H1 (cell line): ENCODE measurements at places on chromosomes 3 and 15. TPM values are rescaled to one million over a fixed set of nuclear protein-coding genes. Genes with fewer than 3 reads are reported as not detected.

DNA sequence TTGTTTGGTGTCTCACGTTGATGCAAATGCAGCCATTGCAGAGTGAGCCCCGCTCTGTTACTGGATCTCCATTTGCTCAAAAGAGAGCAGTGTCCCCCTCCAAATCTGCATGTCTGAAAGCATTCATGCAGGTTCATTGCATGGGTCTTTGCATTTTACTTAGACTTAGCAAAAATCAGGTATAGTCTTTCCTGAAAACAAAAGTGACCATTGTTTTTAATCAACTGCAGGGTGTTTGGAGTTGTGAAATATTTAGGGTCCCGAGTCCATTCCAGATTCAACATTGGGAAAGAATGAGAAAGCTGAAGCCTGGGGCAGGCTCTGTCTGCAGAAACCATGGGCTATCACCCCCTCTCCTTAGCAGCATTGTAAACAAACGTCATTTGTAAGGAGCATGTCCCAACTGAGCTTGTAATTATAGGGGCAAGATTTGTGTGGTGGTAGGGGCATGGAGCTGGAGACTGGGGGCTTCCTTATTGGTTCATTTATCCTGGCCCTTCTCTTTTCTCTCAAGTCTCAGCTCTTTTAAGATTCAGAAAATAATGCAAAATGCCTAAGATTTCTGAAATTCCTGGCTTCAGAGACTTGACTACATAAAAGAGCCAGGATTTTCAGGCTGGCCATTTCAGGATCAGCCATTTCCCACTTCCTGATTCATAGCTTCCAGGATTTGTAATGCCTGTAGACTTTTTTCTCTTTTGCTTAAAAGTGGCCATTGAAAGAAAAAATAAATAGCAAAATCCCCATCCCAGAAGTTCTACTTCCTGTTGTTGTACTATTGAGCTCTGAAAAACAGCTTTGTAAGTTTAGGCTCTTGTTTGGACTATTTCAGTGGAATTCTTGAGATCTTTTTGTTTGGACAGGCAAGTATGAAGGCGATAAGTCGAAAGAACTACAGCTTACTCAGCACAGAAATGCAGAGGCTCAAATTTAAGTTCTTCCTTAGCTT is 23.0 kb downstream of the IGF1R start:
- DNase-seq, result no peak

DNA sequence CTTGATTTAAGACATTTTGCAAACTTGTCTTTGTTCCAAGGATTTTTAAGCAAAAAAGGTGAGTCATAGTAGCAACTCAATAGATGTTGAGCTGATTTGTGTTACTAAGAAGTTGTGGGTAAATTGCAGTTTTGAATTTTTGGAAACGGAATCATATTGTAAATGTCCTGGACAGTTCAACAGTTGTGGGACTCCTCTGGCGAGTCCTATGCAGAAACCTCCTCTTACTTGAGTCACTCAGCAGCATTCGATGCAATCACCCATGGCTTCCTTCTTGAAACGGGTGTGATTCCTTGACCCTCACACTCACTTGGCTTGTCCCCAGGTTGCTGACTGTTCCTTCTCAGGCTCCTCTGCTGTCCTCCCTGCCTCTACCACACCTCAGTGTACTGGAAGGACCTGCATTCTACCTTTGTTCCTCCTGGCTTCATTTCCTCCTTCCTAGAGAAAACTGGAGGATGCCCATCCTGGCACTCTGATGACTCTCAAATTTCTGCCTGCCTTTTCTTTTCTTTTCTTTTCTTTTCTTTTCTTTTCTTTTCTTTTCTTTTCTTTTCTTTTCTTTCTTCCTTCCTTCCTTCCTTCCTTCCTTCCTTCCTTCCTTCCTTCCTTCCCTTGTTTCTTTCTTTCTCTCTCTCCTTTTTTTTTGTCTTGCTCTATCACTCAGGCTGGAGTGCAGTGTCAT is 52.8 kb upstream of the DGKG start:
- peak; percentile 41 for DNase-seq

DNA sequence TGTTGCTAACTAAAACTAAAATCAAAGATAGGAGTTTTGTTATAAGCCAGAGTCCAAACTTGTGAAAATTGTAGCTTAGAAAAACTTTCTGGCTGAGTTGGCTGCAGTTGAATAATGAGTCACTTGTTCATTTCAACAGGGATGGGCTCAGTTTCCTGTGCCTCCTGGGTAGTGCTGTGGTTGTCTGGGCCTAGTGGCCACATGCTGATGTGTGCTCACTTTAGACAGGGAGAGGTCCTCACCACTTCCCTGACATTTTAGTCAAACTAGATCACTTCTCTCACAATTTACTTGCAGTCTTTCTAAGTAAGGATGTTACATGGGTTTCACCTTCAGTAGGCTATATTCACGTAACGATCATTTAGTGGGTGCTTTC is 6.3 kb upstream of the UBE2Q2 start:
- DNase-seq, result no peak

- DNase-seq, result no peak
Measured at GRCh38 chr3:119145128-119145499, 851 bp upstream of the TEX55 start.

GRCh38 chr3:94522488-94522887 is 459.6 kb downstream of the NSUN3 start:
- DNase-seq, result no peak

- DNase-seq, result no peak
Measured at GRCh38 chr3:130379274-130379673, 33.8 kb downstream of the COL6A5 start.

GRCh38 chr3:66454464-66454859 is 46.4 kb downstream of the LRIG1 start:
- no peak for DNase-seq

DNA sequence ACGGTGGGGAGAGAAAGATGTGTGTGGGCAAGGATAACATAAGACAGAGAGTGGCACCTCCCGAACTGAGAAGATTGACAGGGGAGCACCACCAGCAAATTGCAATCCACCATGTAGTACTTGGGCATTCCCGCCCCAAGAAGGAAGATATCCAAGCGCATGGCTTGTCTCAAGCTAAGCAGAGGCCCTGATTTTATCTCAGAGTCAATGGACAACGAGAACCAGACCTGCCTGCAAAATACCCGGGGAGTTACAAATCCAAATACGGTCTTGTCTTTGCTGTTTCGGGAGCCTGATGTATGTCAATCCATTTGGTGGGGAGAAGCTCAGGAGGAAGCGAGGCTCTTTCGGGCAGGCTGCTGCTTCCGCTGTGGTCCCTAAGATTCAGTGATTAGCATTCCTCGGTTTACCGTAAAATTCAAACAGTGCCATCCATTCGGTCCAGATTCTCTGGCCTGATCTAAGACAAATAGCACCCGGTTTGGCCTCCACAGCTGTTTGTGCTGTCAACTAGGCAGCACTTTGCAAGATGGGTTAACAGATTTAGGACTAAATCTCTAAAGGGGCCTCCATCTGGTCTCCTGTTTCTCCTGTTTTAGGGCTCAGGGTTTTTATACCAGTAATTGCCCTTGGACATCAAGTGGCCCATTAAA is 97.7 kb upstream of the WNT5A start:
- no peak for DNase-seq

- no peak for DNase-seq
Measured at GRCh38 chr3:23959135-23959900, 14.2 kb downstream of the NR1D2 start.

DNA sequence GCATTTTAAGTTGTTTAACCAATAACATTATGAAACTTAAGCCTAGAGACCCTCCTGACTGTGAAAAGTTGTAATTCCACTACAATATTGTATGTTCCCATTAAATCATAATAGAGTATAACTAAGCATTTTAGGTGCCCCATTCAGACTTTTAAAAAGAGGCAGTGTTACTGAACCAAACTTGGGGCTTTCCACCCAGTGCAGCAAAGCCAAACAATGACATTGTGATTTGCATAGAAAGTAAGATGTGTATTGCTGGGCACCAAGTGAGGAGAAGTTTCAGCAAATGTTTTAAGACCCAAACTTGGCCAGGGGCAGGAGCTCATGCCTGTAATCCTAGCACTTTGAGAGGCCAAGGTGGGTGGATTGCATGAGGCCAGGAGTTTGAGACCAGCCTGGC is 706.2 kb downstream of the GRM7 start:
- DNase-seq, result no peak

The ARPP21 gene
- total RNA-seq, result not detected in 2 replicates
